ENCODE measurements at places on chromosomes 2 and 18.
A peak's percentile ranks its signal among the peaks of the same experiment; 100 is the strongest.

DNA sequence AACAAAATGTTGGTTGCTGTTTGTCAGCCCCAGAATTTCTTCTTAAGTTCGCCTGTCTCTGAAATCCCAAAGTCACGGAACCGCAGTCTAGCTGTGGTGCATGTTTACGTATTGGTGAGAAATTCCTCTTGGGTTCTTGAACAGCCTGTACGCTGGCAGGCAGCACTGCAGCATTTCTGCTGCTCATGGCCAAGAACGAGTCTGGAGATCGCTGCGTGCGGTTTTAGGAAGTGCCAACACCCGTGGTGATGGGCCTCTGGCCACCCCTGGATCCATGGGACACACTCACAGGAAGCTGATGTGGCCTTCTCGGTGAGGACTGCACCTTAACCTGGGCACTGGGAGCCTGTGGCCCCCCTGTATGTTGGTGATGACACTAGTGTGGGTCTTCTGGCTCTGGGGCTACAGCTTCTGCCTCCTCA is 23.7 kb downstream of the ASB1 start:
- DNase-seq, result no peak

DNA sequence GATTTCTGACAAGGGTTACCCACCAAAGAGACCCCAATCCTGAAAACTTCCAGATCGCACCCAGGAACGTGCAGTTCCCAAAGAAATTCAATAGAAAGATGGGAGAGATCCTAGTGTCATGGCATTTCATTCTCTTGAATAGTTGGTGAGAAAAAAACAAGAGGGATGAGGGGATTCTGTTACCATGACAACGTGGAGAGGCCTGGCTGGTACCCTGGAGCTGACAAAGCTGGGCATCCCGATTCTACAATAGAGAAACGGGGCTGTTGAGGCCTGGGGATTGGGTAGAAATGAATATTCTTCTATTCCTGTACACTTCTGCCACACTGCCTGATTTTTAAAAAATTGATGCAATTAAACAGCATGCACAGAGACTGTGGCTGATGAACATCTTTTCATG is 41.0 kb downstream of the POLE4 start:
- no peak for DNase-seq

GRCh38 chr2:146621656-146622055 is 1223.2 kb upstream of the ACVR2A start:
- DNase-seq, result no peak

- DNase-seq, result no peak
Observed at GRCh38 chr18:63438181-63438580, 15.9 kb upstream of the VPS4B start.

DNA sequence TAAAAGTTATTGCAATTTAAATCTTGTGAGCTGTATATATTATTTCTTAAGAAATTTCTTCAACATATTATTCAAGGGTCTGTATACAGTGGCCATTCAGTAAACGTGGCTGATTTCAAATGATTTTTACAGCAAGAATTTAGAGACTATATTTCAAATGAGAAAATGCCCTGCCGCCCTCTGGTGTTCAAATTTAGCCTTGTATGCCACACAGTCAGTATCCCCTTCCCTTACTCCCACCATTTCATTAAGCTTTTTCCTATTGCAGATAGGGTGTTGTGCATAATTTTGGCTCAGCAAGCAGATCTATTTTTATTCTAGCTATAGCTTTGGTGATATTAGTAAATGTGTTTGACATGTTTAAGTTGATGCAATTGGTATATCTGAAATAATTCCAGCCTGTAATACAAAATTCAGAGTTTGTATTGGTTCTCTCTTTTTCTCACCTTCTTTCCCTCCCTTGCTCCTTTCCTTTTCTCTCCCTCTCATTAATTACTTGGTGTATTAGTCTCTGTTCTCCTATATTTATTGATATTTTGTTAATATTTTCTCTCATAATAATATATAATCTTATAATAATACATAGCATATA is 22.8 kb upstream of the SCN7A start:
- DNase-seq, result no peak

GRCh38 chr2:200220251-200220650 is 86.2 kb upstream of the SPATS2L start:
- no peak for DNase-seq

- DNase-seq, result no peak
Observed at GRCh38 chr2:233698740-233699139, 6.0 kb downstream of the UGT1A6 start.

DNA sequence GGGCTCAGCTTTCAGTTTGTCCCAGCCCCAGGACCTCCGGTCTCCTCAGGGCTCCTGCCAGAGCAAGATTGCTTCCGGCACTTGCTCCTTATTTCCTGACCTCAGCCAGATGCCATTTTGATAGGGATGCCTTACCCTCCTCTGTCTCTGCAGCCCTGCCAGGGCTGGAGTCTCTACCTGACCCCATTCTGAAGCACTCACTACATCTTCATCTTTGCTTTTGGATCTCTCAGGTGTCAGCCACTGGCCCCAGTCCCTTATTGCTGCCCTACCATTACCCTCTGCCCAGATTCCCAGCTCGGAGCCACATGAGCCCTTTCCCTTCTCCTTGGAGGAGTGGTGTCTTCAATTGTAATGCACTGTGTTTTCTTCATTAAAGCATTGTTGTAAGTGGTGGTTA is 17.1 kb downstream of the OSBPL6 start:
- DNase-seq, result no peak

DNA sequence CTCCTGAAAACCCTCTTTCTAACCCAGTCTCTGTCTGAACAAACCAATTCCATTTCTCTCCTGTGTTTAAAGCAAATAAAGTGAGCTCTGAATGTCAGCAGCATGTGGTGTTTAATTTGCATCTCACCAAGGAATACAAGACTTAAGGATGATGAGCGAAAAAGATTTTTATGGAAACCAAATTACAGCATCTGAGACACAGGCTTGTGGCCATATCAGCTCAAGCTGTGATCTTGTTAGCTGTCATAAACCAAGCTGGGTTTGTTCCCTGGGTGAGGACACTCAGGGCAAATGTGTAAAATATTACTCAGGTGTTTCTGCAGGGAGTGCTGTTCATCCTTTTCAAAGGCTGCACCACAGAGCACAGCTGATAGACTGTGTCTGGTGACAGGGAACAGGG is 129.3 kb upstream of the REV1 start:
- DNase-seq, result no peak

- DNase-seq, result no peak
Observed at GRCh38 chr2:162623888-162624287, 214.7 kb downstream of the KCNH7 start.

DNA sequence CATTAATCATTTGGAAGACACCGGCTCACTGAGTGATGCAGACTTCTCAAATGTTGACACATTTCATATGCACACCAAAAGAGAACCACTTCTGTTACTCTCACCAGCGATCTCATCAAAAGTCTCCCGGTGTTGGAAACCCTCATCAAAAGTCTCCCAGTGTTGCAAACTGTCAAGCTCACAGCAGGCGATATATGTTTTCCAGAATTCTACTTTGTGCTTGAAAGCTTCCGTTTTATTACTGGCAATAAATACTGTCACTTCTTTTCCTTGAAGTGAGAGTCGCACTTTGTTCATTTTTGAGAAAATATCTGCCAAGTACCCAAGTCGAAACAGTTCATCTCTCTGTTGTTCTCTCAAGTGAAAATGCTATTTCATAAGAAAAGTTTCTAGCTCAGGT is 20.5 kb downstream of the MLPH start:
- no peak for DNase-seq

DNA sequence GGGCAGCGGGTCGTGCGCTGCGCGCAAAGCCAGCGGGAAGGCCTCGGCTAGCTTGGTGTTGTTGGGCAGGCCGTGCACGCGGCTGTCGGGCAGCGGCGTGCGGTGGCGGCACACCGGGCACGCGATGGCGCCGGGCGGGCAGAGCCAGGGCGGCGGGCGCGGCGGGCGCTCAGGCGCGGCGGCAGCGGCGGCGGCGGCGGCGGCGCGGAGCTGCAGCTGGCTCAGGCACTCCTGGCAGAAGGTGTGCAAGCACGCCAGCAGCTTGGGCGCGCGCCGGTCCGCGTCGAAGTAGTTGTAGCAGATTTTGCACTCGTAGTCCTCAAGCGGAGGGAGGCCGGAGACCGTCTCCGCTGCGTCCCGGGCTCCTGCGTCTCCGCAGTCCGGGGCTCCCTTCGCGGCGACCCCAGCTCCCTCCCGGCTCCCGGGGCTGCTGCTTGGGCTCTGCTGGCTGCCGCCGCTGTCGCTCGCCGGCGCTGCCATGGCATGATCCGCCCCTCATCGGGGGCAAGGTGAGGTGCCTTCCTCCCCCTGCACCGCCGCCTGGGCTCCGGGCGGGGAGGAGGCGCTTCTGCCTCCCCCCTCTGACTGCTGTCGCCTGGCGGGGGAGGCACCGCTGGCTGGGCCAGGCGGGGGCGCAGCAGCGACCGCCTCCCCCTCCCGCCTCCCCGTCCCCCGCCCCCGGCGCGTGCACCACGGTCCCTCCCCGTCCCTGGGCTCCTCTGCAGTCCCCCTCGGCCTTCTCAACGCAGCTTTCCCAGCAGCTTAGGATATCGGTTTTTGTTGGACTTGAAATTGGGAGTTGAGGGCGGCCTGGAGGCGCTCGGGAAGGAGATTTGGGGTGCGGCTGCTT is 21.0 kb upstream of the PAX3 start:
- no peak for DNase-seq

DNA sequence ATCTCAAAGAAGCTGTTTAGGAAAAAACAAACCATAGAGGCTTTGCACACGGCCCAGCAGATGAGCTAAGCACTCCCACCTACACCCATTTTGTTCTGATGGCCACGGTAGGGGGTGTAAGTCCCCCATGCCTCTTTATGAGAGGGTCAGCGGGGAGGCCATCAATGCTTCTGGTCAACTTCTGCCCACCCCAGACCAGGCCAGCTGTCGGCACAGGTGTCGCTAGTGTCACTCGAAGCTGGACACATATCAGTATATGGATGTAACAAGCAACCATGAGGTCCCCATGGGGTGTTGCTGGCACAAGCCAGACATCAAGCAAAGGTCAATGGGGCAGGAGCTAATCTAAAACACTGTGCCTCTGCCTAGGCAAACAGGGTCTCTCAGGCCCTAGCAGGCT is 23.7 kb upstream of the SLC35F6 start:
- DNase-seq, result no peak

DNA sequence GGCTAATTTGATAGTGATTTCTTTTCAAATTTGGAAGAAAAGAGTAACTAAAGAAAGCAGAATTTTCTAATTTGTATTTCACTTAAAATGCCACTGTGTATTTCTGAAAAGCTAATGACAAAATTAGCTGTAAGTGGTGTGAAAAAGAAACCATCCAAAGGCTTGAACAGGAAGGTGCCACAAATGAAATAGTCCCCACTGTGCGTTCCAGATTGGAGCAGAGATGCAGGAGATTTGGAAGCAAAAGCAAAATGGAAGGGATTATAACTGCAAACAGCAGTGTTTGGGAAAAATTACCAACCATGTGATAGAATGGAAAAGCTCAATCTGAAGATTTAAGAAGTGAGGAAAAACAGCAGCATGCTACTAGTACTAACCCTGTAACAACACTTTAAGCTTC is 498.7 kb downstream of the SUCLG1 start:
- DNase-seq, result no peak

GRCh38 chr2:109318150-109318948 is 189.3 kb downstream of the SH3RF3 start:
- peak; percentile 79 for DNase-seq

DNA sequence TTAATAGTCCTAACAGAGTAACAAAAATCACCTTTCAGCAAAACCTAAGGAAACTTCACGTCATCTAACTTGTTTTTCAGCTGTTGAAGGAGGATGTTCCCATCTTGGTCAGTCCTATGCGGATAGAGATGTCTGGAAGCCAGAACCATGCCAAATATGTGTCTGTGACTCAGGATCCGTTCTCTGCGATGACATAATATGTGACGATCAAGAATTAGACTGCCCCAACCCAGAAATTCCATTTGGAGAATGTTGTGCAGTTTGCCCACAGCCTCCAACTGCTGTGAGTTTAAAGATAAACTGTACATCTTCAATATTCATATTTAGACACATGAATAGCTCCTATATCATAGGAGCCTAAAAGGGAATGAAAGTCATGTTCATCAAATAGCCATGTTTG is 10.5 kb downstream of the COL3A1 start:
- peak; percentile 57 for DNase-seq

- no peak for DNase-seq
Observed at GRCh38 chr18:39051013-39051412, 1485.4 kb upstream of the CELF4 start.
